Naive B cell (primary cell): ENCODE measurements at places on chromosomes 2 and 18.

DNA sequence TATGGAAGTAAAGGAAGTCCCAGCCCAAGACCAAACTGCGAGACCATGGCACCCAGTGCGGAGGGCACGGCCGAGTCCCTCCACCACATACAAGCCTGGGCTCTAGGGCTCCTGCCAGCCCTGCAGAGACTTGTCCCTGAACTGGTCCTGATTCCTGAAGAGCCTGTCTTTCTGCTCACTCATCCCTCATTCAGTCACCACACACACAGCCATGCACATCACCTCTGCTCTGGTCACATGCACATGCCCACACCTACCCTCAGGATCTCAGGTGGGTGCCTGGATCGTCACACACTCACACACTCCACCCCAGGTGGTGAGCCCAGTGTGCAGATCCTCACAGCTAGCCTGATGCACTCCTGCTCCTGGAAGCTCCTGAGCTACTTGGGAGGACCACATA, 71.4 kb upstream of the LAPTM4A start:
- DNase-seq, result no peak

GRCh38 chr18:79617511-79618500, 61.8 kb upstream of the CTDP1 start:
- DNase-seq, result no peak

GRCh38 chr18:54689319-54689718, 98.3 kb downstream of the DYNAP start:
- no peak for DNase-seq

- DNase-seq, result no peak
These were observed 326.3 kb upstream of the MYT1L start for GRCh38 chr2:2657121-2657962.

DNA sequence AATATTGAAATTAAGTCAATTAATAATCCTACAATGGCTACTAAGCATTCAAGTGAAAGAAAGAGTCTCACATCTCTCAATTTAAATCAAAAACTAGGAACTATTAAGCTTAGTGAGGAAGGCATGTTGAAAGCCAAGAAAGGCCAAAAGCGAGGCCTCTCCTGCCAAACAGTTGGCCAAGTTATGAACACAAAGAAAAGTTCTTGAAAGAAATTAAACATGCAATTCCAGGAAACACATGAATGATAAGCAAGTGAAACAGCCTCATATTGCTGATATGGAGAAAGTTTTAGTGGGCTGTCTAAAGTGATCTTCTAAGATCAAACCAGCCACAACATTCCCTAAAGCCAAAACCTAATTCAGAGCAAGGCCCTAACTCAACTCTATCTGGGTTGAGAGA, 11.8 kb downstream of the RDH14 start:
- DNase-seq, result no peak

- DNase-seq, result no peak
These were observed 22.0 kb downstream of the CTLA4 start for GRCh38 chr2:203889542-203889941.

DNA sequence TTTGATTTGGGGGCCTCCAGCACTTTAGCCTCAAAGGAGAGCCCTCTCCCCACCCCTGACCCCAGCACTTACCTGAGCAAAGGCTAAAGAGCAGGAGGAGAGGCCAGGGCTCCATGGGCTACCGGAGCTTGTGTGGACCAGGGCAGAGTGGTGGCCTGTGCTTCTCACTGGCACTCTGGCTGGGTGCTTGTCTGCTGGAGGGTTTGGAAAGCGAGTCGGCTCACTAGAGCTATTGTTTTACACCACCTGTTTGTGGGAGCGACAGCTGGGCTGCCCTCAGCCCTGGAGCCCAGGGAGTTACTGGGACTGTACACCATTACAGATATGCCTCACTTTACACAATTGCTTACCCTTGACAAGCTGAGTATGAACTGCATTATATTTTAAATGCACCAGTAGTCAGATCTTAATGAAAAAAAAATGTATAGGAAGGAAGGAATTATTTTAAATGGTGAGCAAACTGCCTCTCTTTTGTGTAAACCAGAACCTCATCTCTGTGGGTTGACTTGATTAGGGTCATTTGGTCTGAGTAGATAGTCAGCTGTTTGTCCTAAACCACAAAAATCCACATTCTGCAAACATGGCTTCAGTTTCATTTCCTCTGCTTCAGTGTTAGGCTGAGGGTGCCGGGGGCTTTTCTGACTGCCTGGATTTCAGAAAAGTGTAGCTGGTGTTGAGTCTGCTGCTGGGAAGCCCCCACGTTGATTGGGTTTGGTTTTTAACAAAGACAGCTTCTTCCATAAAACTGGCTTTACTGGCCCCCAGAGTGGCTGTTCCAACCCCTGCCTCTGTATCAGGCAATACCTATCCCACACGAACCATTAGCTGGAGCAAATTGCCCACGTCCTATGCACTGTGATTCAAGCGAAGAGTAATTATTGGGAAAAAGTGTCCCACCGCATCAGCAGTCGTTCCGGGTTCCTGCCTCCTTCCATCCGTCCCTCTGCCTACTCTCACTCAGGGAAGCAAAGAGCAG, at the start of gene CHRNA1:
TSS of gene CHRNA1 (minus strand) at position 193 of the 976 bp plus-strand sequence. CDS start at position 115, 78 bp downstream.
- DNase-seq, result no peak

DNA sequence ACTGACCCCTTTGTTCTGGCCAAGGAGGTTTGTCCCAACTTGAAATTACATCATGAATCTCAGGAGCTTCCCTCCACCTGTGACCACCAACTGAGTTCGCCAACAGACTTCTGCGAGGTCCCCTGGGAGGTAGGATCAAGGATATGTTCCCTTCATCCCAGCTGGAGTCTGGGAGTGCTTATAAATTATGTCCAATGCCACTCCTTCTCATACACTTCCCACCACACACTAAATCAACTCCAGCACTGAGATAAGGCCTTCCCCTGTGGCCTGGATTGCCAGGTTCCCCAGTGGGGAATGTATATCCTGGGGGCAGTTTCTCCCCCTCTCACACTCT, 99.2 kb downstream of the RND3 start:
- DNase-seq, result no peak
